Uterus (tissue), 4 donors: ENCODE measurements at places on chromosomes 4 and X. TPM values are rescaled to one million over a fixed set of nuclear protein-coding genes. Genes with fewer than 3 reads are reported as not detected.
A peak's percentile ranks its signal among the peaks of the same experiment; 100 is the strongest.

GRCh38 chr4:40369437-40370274 is 34.5 kb downstream of the CHRNA9 start:
- no peak for DNase-seq
- H3K4me3 ChIP-seq = no peak overlapping the region
- H3K27ac ChIP-seq = no peak overlapping the region
- H3K36me3 ChIP-seq = no peaks in the 10 kb centered on the region

Gene MAGEE1
- 4.6 TPM for total RNA-seq

- H3K36me3 ChIP-seq = no peaks in the 10 kb centered on the region
- H3K4me1 ChIP-seq = no peaks in the 10 kb centered on the region
- peak overlapping the region; percentile 99 for H3K27ac ChIP-seq
- H3K27me3 ChIP-seq = no peaks in the 10 kb centered on the region
Observed at GRCh38 chr4:77072195-77072753, 3.5 kb downstream of the CCNI start.

Gene DRD5
- total RNA-seq = not detected

Gene RBM46
- total RNA-seq = not detected
